NCI-H1694 treated with DMSO at 0.1 percent for 48 hours (cell line): ENCODE measurements at places on chromosomes 16 and 17.

DNA sequence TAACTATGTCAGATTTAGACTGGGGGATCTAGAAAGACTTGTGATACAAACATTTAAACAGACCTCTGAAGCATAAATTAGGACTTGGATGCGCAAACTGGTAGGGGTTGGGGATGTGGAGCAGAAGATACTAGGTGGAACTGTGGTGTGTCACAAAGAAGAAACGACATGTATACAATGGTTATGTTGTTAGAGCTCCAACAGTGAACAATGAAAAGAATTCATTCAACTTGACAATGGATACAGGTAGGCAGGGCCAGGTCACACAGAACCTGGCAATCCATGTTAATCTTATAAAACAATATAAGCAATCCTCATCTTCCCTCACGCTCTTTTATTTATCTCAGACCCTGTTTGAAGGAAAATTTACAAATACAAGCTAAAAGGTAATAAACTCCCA lies 102.0 kb downstream of the CDC27 start:
- DNase-seq = no peak

DNA sequence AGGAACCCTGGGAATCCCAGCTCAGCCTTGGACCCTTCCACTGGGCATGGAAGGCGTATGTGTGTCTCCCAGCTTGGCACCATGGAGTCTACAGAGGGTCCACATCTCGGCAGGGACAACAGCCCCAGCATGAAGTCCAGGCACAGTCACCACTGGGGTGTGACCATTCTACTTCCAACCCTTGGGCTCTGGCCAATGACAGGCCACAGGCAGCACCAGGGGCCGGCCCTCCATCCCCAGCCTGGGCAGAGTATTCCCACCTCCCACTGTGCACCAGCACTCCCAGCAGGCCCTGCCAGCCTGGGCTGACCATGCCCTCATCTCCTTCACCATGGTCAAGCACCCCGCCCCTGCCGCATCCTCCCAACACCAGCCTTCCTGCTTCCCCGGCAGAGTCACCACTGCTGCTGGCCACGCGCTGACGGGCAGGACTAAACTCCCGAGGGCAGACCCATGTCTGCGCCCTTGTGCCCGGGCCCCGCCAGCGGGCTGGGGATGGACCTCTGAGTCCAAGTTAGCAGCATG lies 9.5 kb upstream of the PPP1R27 start:
- DNase-seq = no peak

DNA sequence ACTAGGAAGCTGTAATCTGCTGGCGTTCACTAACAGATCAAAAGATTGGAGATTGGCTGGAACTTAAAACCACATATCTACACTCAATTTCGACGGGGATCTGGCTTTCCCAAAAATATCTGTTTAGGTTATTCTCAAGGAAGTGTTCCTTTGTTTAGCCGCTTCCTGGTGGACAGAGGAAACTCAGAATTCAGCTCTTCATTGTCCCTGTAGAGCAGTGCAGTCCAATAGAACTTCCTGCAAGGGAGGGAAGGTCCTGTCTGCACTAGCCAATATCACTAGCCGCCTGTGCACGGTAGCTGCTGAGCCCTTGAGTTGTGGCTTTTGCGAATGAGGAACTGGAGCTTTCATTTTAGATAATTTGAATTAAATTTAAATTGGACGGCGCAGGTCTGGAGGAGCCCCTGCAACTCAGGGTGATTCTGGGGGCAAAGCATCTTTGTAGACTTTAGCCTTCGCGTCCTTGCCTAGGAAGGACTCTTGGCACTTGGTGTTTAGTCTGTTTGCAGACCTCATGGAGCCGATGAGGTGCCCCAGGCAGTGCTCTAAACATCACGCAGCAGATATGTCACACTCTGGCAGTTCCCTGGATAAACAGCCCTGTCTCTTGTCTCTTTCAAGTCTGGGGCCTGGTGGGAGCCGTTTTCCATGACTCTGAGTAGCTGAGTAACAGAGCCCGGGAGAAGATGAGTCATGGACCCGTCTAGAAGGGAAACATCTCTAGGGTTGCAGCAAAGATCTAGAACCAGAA lies 122.2 kb downstream of the CCDC182 start:
- no peak for DNase-seq

DNA sequence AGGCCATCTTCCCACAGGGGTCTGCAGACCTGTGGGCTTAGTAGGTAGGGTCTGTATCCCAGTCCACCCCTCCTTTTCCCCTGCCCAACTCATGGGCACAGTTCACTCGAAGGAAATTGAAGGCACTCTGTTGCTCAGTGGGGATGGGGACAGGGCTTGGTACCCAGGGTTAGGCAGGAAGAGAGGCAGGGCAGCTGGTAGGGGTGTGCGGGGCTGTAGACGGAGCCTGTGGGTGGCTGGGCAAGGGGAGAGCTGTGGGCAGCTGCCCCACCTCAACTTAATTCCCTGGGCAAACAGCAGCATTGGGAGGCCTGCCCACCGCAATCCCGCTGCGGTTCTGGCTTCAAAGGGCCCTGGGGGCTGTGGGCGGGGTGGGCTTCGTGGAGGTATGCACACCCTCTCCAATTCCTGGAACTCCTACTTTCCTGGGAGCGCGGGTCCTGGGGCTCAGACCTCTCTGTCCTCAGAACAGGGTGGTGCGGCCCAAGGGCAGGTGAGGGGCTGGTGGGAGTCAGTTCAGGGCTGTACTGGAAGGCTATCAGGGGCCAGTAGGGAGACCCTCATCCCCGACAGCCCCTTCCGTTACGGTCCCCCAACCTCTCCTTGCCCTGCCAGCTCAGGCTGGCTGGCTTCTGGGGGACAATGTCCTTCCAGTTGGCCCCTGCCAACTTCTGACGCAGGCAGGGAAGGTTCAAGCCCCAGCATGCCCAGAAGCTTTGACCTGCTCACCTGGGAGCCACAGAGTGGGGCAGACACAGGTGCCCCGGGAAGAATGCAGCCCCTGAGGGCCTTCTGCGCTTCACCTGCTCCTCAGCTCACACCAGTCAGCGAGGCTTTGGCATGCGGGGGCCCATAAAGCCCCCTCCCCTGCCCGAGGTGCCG lies 9.1 kb downstream of the FOXJ1 start:
- no peak for DNase-seq

DNA sequence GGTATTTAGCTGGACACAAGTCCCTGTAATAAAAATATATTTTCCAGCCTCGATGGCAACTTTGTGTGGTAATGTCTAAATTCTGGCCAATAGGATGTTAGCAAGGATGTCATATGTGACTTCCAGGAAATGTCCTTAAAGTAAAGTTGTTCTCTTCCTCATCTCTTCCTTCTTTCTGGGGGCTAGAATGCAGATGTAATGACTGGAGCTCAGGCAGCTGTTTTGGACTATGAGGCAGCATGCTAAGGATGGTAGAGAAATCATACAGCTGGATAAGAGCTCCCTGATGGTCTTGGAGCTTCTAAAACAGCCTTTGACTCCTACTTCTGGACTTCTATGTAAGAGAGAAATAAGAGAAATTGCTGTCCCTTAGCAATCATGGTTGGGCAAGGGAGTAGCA lies 16.9 kb upstream of the MAPT start:
- DNase-seq = no peak

DNA sequence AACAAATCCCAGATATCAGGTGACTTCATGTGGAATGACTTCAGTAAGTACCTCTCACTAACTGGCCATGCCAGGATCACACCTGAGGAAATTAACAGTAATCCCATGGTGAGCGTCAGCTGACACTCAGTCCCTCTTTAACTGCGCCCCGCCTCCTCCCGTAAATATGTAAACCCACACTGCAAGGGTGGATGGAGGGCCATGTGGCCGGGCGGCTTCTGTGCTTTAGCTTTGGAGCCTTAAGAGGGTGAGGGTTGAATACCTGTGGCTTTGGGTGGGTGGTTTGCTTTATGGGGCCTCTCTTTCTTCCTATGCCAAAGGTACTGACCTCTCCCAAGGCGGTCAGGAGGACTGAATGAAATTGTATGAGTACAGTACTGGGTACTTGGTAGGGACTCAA lies 141.7 kb downstream of the MRM1 start:
- no peak for DNase-seq

GRCh38 chr16:70402916-70403659 lies 35.8 kb downstream of the ST3GAL2 start:
- DNase-seq = no peak

- no peak for DNase-seq
These were observed 185.9 kb downstream of the TMEM132E start for GRCh38 chr17:34765291-34765690.

- DNase-seq = no peak
These were observed 1.4 kb downstream of the PYDC1 start for GRCh38 chr16:31215287-31216162.

- peak; percentile 25 for DNase-seq
These were observed 186.0 kb downstream of the TANC2 start for GRCh38 chr17:63151941-63152523.

- DNase-seq = no peak
These were observed 38.9 kb upstream of the METTL9 start for GRCh38 chr16:21560462-21560861.

DNA sequence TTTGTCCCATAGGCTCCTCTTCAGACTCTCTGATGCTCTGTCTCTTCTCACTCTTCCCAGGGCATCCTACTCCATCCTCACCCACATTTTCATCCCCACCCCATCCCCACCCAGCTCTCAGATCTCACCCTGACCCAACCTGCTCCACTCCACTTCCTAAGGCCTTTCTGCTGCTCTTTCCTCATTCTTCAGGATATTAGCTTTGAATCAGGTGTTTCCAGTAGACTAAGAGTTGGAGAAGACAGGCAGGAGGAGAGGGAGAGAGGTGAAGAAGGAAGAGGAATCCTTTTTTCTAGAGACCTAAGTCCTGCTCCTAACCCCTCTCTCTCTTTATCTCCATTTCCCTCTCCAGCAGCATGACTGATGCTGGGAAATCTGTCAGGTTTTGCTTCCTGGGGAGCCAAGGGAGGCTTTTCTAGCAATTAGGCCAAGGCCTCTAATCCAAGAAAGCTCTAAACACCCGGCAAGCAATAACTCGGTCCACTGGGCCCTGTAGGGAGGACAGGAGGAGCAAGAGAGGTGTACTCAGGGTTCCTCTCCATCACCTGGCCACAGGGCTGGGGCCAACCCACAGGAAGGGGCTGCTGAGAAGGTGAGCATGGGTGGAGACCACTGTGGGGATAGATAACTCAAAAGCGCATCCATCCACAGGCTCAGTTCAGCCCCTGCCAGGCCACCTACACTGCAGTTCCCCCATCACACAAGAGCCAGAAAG lies 133.3 kb downstream of the TMEM132E start:
- DNase-seq = no peak

GRCh38 chr16:87438611-87438985 lies 46.5 kb downstream of the MAP1LC3B start:
- DNase-seq = no peak

- DNase-seq = no peak
These were observed 19.8 kb upstream of the ZNF594 start for GRCh38 chr17:5211458-5211857.

DNA sequence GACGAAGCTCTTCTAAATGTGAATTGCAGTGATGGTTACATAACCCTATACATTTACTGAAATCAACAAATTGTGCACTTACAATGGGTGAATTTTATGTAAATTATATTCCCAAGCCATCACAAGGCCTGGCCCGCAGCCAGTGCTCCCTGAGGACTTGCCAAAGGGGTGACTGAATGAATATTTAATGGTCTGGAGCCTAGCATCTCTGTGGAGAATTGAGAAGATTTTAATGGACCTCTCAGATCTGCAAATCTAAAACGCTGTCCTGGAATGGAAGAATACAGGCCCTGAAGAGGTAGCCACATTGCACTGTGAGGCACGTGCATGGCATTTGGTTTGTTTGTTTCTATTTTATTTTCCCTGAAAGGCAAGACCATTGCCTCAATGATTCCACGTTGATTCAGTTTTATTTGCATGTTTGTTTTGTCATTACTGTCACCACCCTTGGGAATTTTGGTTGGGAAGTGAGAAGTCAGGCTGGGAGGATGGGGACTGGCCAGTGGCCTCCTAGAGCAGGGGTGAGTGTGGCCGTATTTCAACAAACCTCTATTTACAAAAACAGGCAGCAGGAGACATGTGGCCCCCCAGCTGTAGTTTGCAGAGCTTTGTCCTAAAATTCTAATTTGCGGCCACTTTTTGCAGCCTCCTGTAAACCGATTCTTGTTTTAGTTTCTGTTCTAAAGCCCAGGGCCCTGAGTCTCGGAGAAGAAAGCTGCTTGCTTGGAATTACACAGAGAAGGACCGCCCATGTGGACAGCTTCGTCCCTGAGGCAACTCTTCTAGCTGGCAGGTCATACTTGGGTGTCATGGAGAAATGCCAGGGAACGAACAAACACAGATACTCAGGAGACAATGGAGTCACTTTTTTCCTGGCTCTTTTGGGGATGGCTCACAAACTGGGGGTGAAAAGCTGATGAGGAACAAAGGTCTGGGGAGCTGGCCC lies 40.5 kb upstream of the GCSH start:
- DNase-seq = no peak

GRCh38 chr16:57892447-57893096 lies 78.4 kb downstream of the CNGB1 start:
- DNase-seq = no peak

- no peak for DNase-seq
These were observed 13.7 kb upstream of the BCO1 start for GRCh38 chr16:81224824-81225223.

DNA sequence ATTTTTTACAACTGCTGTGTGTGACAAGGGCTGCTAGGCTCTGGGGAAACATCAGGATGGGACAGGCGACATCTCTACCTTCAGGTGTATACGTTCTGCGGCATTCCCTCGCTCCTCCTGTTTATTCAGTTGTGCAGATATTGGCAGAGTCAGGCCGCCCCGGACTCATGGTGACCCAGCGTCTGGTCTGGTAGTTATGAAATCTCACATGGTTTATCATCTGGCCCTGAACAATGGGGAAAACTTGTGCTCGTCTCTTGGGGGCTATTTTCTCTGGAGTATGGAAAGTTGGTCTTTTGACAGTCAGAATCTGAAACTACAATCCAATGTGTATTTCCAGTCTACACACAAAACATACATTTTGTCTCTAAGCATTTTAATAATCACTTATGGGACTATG lies 3.3 kb downstream of the MARCHF10 start:
- no peak for DNase-seq

GRCh38 chr17:72534776-72535175 lies 414.0 kb downstream of the SOX9 start:
- DNase-seq = no peak

DNA sequence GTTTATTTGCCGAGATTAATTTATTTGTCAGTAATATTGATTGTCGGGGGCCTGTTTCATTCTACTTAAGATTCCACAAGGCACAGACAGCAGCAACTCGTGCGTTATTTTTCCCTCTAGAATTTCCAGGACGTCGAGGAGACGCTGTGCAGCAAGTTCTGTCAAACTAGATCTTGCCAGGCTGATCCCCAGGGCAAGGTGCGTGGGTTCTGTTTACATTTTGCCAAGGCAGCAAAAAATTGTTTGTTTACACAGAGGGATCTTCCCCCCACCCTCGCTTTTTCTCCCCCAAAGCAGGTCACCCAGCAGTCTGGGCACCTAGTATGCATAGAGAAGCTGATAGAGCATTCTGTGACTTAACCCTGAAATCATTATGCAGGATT lies 111.4 kb downstream of the IRX3 start:
- no peak for DNase-seq

DNA sequence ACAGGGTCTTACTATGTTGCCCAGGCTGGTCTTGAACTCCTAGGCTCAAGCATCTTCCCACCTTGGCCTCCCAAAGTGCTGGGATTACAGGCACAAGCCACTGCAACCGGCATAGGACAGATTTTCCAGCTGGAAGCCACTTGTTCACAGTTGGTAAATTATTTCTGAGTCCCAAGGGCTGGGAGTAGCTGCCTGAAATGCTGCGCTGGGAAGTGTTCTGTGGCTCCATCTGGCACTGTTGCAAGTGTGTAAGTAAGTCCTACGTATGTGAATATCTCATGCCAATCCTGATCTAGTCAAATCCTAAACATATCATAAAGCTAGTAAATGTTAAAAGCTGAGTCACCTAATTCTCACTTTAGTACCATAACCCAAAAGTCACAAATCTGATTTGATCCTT lies 48.1 kb downstream of the YWHAE start:
- DNase-seq = peak; percentile 34
